ENCODE measurements at places on chromosomes 2 and 18.

DNA sequence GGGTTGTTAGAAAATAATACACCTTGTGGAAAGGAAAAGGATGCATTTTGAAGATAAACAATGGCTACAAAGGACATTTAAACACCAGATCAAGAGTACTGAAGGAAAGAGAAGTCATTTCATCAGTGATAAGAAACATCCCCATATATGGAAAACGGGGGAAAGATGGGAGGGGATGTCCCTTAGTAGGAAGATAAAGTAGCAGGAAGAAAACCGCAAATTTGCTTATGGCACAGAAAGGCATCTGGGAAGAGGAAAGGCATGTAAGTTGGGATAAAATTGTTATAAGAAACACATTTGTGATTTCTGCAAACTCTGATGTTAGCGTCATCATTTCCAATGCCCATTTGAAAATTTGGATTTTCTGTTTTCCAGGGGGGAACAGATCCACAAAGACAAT, 10.5 kb upstream of the LYPD1 start:
- DNase-seq: no peak

DNA sequence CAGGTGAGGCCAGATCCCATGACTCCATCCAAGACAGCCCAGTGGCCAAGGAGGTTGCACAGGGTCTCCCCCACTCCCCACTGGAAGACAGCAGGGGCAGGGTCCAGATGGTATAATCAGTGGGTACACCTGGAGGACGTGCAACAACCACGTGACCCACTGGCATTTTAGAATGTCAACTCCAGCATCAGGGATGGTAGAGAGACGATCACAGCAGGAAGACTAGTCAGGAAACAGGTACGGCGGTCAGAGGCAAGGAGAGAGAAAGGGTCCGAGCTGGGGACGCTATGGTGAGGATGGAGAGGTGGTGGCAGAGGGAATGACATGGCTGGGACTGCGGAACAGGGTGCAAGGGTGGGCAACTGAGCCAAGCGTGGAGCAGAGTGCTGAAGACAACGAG, 23.0 kb downstream of the SERTAD2 start:
- no peak for DNase-seq

DNA sequence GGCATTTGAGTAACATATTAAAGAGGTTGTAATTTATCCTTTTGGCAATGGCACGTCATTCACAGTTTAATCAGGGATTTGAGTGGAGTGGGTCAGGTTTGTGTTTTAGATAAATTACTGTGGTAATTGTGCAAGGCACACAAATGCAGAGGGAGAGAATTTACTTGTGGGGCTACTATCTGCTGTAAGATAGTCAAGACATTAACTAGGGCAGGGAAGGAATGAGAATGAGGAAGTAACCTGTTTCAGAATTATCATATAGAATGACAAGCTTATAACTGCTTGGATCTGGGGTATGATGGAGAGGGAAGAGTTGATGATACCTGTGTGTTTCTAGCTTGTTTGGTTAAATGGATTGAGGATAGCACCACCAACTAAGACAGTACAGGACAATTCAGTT, 58.9 kb upstream of the ZSWIM2 start:
- DNase-seq: no peak

DNA sequence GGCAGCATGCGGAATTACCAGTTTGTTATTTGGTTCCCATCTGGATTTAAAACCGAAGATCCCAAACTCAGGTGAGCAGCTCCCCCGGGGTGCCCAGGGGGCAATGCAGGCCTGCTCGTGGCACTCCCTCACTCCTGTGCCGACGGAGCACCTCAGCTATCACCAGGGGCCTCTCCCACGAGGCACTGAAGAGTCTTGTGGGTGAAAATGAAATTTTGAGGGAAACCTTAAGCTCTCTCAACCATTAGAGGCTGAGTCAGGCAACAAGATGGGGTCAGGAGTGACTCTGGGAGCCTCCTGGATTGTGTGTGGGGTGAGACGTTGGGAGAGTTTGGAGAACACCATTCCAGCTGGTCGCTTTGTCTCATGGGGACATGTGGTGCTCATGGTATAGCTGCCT, 189.0 kb downstream of the PRKCE start:
- DNase-seq: no peak

GRCh38 chr2:118830118-118830517, 17.3 kb downstream of the EN1 start:
- no peak for DNase-seq

DNA sequence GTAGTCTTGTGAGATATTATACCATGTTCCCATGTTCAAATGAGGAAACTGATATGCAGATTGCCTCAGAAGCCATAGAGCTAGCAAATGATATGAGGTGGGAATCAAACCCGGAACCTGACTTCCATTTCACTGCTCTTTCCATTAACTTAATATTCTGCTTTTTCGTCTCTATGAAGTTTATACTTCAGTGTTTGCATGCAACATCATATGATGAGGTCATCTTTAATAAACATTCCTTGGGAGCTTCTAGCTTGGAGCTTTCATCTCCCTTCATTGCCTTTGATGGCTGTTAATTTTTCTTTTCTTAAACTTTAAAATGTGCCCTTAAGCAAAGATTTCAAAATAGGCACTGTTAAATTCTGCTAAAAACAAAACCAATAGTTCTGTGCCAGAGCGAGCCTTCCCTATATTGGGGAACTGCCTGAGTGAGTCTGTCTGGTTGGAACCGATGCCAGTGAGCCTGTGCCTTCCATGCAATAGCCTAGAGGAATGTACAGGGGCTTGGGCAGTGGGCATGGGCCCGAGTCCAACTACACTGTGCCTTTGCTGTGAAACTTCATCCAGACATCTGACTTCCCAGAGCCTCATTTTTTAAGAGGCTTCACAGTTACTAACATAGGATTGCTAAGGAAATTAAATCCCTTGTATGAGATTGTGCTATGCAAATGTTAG, 91.1 kb upstream of the TMEM200C start:
- no peak for DNase-seq

DNA sequence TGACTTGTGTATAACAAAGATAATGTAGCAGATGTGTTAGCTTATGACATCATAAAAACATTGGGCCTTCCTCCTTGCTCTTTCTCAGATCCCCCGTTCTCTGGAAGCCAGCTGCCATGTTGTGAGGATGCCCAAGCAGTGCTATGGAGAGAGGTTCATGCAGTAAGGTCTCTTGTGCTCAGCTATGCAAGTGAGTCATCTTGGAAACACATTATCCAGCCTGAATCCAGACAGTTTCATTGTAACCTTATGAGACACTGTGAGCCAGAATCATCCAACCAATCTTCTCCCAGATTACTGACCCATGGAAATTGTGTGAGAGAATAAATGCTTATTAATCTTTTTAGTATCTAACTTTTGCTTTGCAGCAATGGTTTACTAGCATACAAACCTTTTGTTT, 60.8 kb downstream of the ST6GAL2 start:
- no peak for DNase-seq

- no peak for DNase-seq
These were observed 397.9 kb upstream of the HNMT start for GRCh38 chr2:137566387-137566786.

DNA sequence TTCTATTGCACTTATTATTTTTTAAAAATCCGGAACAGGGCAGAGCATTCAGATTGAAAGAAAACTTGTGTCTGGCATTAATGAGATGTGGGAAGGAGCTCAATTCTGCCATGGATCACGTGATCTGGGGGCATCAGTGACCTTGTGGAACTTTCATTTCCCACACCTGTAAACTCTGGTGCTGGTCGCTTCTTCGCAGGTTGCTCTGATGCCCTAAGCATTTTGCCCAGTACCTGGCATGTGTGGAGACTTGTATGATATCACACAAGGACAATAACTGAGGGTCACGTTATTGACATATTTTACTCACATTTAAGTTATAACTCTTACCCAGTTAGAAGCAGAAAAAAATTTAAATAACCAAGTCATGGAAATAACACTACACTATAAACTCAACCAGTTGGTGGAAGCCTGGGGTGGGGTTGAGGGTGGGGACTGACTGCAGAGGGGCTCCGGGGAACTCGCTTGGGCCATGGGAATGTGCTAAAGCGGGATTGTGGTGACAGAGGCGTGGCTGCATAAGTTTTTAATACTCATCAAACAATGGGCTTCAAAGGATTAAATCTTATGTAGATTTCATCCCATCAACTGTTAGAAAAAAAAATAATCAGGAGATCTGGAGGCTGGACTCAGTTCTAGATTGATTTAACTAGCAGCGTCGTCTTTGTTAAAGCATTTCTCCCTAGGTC, 36.5 kb downstream of the ST3GAL5 start:
- no peak for DNase-seq

- DNase-seq: peak; percentile 55
These were observed 95.6 kb downstream of the GALNT3 start for GRCh38 chr2:165698444-165698884.

DNA sequence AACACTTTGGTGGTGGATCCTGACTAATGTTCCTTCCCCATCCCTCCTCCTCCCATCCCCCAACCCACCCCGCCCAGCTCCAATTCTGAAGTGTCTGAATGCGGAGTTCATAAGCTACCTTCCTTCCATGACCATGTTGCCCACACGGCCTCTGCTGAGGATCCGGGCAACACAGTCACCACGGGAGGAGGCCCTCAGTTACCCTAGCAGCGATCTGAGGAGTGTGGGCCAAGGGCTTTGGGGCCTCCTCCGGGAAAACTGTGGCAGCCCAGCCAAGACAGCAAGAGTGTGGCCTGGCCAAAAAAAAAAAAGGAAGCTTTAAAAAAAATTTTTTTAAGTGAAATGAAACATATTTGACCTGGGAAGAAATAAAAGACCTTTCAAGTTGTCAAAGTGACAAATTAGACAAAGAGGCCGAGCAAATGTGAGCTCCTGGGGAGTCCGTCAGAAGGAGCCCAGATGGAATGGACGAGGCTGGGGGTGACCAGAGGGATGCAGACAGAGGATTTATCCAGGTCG, 169.0 kb upstream of the PKDCC start:
- DNase-seq: peak; percentile 22

DNA sequence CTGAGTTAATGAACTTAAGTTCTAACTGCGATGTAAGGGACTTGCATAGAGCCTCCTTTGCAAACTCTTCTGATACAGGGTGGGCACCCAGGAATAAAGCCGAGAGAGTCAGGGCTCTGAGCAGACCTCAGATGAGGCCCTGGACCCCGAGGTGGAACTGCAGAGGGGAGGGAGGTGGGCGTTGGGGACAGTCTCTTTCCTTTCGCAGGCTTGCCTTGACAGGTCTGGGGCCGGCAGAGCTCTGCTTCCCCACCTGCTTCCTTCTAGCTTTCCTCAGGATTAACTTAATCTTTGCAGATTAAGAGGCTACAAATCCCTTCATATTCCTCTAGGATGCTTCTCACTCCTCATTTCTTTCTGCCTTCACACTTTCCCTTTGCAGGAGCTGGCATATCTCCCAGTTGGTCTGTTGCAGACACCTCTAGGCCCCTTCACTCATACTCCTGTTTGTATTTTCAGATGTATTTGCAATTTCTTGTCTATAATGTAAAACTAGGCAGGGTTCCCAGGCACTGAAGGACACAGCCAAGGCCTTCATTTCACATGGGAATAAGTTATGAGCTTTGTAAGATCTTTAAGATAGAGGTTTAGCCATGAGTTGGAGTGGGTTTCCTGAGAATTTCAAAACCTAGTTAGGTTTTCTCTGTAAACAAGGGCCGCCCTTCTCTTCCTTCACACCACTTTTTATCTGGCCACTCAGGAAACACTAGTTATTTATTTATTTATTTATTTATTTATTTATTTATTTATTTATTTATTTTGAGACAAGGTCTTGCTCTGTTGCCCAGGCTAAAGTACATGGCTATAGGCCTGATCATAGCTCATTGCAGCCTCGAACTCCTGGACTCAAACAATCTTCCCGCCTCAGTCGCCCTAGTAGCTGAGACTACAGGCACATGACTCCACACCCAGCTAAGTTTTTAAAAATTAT, 70.9 kb downstream of the MTCL1 start:
- DNase-seq: no peak

GRCh38 chr2:156890529-156891148, 366.9 kb upstream of the GALNT5 start:
- no peak for DNase-seq

- no peak for DNase-seq
These were observed 259.0 kb upstream of the ERBB4 start for GRCh38 chr2:212797484-212798205.

- peak; percentile 26 for DNase-seq
These were observed 58.5 kb upstream of the COPS8 start for GRCh38 chr2:237026981-237027711.

GRCh38 chr18:68991286-68991685, 193.4 kb downstream of the CCDC102B start:
- no peak for DNase-seq

DNA sequence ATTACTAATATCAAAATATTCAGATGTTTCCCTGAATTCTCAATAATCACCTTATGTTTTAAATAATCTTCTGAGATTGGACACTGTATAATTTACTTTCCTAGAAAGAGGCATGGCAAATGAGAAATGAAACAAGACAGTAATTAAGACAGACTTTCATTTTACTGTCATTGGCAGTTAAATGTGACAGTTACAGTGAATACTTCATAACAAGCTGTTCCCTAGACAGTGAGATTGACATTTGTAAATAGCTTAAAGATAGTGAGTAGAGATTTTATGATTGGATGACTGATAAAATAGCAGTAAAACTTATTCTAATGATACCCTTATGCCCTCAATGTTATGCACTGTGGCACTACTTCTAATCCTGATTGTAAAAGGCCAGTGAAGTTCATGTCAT, 524.9 kb upstream of the TMEFF2 start:
- no peak for DNase-seq

DNA sequence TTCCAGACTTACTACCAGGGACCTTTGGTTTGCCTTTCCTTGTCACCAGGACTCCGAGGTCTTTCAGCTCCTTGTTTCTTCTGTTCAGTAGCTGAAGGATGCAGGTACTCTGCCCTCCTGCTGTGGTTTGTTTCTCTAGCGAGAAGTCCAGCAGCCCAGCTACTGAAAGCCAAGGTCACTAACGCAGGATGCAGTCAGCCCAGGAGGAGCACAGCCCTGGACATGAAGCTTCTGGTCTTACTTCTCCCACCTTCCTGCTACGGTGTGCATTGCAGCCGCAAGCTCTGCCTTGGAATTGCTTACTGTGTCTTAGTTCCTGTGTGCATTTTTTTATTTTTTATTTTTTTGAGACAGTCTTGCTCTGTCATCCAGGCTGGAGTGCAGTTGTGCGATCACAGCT, 62.4 kb downstream of the DGKD start:
- DNase-seq: no peak

GRCh38 chr2:132715386-132716351, 45.7 kb upstream of the LYPD1 start:
- DNase-seq: no peak

DNA sequence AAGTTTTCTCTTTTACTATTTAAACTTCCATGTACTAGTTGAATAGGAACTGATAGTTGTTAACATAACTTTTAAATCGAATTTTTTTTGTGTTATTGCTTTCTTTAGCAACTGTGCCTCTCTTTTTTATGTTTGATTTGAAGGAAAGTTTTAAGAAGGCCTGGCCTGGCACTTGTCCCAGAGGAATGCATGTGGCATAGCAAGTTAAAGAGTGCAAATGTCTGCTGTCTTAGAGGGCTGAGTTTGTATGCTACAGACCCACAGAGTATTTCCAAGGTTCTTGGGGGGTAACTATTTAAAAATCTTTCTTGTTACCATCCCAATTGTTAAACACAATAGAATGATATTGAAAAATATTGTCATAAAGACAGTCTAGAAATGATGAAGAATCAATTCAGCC, 47.0 kb downstream of the MTCL1 start:
- no peak for DNase-seq
